ENCODE measurements at places on chromosomes 2 and 18. TPM values are rescaled to one million over a fixed set of nuclear protein-coding genes. Genes with fewer than 3 reads are reported as not detected.

SP3 gene
- 53.7 TPM for total RNA-seq

DNA sequence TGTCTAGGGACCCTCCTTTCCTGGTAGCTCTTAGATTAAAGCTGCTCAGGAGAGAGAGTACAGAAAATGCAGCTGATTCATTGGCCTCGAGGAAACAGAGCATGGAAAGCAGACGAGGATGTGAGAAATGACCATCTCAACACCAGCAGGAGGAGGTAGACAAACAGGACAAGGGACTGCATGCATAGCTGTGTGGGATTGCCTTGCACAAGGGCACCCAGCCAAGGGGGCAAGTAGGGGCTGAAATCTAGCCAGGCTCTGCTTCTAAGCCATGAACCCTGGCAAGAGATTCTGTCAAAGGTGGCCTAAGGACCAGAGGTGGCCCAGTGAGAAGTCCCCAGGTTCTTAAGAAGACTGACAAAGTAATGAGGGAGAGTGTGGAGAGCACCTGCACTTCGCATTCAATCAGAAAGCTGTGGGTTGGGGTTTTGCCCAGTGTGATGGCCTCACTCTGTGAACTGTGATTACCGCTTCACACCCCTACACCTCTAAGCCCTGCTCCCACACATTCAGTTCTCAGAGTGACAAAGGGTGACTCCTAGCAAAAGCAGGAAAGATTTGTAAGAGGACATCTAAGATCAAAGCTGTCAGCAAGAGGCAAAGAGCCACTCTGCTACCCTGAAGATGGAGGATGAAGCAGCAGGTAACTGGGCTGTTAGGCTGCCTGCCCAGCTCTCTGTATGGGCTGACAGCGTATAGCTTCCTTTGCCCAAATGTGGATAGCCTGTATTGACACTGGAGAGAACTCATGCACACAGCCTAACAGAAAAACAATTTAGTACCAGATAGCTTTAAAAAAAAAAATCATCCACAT lies 151.3 kb upstream of the PELI1 start:
- no peak for DNase-seq

GRCh38 chr2:181076658-181077057 lies 96.3 kb downstream of the UBE2E3 start:
- no peak for DNase-seq

SLC11A1 gene
- 0.10 TPM for total RNA-seq

MEP1B gene
- not detected for total RNA-seq

PIGN gene
- 28.8 TPM for total RNA-seq

GRCh38 chr2:178882666-178883440 lies 75.6 kb upstream of the TTN start:
- DNase-seq, result no peak

RUFY4 gene
- not detected for total RNA-seq

GRCh38 chr2:68632021-68632420 lies 11.4 kb upstream of the PROKR1 start:
- no peak for DNase-seq

GRCh38 chr2:56299171-56299691 lies 115.4 kb downstream of the CCDC85A start:
- DNase-seq, result no peak

DNA sequence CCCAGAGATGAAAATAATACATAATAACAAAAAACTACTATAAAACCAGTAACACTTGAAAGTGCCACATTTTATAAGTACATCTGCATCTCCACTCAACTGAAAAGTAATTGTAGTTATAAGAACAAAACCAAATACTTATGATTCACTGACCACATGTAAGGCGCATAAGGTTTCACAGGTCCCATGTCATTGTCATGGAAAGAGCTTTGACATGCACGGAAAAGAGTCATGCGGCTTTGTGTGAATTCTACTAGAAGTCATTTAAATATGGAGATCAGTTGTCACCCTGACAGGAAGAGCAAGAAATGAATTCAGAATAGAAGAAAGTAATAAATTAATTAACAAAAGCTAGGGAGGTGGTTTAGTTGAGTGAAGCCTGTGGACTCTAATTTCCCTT lies 459.1 kb downstream of the CDH2 start:
- DNase-seq, result no peak

GRCh38 chr2:31137211-31138036 lies 816 bp downstream of the GALNT14 start:
- no peak for DNase-seq

GRCh38 chr2:130873700-130874346 lies 37.1 kb downstream of the ARHGEF4 start:
- peak; percentile 51 for DNase-seq

GRCh38 chr2:30230497-30231211 lies 680 bp upstream of the LBH start:
- DNase-seq, result no peak

GRCh38 chr2:136127356-136127755 lies 9.4 kb upstream of the CXCR4 start:
- no peak for DNase-seq

GRCh38 chr2:212646698-212647366 lies 108.2 kb upstream of the ERBB4 start:
- peak; percentile 60 for DNase-seq

DSG4 gene
- total RNA-seq, result not detected

DNA sequence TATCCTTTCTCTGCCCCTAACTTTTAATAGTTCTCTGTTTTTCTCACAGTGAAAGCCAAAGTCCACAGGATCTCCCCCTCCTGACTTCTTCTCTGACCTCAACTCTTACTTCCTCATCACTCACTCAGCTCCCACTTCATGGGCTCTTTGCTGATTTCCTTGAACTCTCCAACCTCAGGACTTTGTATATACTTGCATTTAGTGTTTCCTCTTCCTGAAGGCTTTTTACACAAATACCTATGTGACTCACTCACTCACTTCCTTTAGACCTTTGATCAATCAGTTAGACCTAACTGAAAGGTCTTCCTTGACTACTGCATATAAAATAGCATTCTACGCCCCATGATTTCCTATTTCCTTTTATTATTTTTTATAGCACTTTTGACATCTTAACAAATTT lies 233.1 kb upstream of the MEX3C start:
- DNase-seq, result no peak

GRCh38 chr2:135904341-135904989 lies 28.2 kb upstream of the MCM6 start:
- peak; percentile 23 for DNase-seq

DNA sequence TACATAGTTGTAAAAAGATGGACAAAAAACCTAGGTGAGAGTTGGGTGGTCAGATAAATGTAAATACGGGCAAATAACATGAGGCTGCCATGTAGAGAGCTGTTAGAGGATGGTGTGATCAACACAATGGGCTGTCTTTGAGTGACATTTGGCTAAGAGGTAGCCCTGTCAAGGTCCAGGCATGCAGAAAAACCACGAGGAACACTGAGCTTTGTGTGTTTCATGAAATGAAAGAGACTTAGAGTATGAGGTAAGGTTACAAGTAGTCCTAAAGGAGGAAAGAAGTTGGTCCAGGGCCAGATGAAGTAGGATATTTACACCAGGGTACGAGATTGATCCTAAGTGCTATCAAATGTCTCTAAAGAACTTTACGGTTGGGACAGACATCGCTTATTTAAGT lies 160.9 kb downstream of the RDH14 start:
- no peak for DNase-seq

GRCh38 chr2:25878361-25879132 lies at the start of gene ASXL2:
ASXL2 (minus strand) TSS chr2:25878487; CDS start chr2:25878222, 265 bp downstream.
- DNase-seq, result peak; percentile 92

SCN3A gene
- 1.3 TPM for total RNA-seq

BCL2 gene
- total RNA-seq, result 2.9 TPM

- no peak for DNase-seq
Observed at GRCh38 chr18:75036917-75037688, 171.8 kb downstream of the PTGR3 start.

DNA sequence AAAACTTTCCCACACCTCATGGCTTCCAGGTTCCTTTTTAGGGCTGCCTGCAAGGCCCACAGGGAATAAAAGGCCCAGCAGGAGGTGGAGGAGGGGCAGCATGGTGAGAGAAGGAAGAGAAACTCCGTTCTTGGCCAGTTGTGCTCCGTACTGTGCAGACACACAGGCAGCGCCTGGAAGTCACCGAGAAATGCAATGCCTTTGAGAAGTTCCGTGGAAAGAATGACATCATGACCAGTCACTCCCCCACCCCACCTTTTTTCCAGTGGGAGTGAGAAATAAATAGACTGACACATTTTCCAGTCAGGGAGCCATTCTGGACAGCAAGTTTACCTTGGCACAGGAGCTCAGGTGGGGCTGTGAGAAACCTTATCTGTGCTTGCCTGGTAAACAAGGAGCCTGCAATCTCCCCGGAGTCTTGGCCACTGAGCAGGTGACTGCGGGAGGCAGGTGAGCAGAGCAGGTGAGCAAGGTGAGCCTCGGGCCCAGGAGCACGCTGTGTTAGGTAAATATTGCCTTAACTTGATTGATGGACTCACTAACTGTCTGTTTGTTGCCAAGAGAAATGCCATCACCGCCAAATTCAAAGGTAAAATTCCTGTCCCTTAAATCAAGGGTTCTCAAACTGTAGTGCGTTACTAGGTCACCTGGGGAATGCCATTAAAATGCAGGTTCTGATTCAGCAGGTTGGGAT lies 13.5 kb upstream of the LBH start:
- DNase-seq, result no peak

DNA sequence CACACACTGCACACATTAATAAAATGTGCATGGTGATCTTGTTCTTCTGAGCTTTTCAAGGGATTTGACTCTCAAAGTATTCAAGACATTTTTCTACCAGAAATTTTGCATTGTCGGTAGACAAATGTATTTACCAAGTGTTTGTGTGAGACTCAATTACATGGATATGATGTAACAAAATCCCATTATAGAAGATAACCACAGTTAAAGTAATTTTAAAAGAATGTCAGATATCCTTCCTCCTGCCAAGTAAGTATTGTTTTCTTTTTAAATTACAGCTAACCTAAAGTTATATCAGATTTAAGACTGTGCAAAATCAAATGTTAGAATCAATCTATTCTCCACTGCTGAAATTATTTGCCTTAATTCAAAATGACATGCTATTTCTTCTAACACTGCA lies 1344.5 kb upstream of the CHAC2 start:
- no peak for DNase-seq

DNA sequence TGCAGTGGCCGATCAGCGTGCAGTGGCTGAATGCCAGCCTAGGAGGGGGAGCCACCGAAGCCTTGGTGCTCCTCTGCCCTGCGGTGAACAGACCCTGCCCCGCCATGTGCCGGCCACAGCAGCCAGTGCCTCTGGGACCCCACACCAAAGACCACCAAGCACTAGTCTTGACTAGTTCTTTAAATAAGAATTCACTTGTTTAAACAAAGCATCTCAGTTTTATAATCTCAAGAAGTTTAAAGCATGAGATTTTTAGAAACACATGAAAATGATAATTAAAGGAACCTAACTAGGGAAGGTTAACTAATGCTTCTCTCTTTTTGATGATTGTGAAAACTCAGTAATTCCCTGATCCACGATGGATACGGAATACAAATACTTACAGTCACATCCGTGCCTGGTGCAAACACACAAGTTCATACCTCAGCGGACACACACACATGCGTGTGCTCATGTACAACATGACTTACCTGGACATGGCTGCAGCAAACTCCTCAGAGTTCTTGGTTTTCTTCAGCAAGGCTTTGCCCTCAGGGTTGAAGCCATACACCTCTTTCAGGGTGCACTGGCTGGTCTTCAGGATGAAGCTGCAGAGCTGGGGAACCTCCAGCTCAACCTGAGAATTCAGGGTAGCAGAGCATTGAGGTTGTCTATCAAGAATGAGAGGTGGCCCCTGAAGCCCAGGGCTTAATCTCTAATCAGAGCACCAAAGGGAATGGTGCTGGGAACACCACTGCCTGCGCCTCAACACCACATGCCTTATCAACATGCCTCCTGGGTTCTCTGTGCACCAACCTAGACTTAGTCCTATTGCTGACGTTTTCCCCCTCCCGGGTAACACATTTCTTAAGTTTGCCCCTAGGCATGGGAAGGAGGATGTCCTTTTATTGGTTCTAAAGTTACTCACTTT lies 3.1 kb downstream of the APOB start:
- DNase-seq, result no peak

C1QL2 gene
- total RNA-seq, result not detected

- DNase-seq, result no peak
Observed at GRCh38 chr2:289362-290089, 1.6 kb upstream of the ALKAL2 start.

DNA sequence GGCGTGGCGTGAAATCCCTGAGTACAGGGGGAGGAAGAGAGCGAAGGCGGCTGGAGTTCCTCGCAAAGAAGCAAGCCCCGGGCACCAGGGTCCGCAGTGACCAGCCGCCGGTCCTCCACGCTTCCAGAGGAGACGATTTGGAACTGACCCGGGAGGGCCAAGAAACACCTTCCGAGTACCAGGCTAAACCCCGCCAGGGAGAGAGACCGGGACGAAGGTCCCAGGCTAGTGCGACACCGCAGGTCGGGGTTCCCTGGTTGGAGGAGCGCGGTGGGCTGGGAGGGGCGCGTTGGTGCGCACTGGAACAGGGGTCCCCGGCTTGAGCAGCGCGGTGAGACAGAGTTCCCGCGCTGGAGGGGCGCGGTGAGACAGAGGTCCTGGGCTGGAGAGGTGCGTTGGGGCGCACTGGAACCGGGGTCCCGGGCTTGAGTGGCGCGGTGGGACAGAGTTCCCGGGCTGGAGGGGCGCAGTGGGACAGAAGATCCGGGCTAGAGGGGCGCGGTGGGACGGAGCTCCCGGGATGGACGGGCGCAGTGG lies 901 bp downstream of the WDFY1 start:
- no peak for DNase-seq
